ENCODE measurements at places on chromosomes 3 and 15.

- no peaks in the 10 kb centered on the region for H3K4me1 ChIP-seq
- H3K36me3 ChIP-seq = no peaks in the 10 kb centered on the region
- H3K27me3 ChIP-seq = no peaks in the 10 kb centered on the region
- DNase-seq = no peak
- no peak overlapping the region for H3K4me3 ChIP-seq
These were observed 451.5 kb upstream of the TGFBR2 start for GRCh38 chr3:30154853-30155252.

DNA sequence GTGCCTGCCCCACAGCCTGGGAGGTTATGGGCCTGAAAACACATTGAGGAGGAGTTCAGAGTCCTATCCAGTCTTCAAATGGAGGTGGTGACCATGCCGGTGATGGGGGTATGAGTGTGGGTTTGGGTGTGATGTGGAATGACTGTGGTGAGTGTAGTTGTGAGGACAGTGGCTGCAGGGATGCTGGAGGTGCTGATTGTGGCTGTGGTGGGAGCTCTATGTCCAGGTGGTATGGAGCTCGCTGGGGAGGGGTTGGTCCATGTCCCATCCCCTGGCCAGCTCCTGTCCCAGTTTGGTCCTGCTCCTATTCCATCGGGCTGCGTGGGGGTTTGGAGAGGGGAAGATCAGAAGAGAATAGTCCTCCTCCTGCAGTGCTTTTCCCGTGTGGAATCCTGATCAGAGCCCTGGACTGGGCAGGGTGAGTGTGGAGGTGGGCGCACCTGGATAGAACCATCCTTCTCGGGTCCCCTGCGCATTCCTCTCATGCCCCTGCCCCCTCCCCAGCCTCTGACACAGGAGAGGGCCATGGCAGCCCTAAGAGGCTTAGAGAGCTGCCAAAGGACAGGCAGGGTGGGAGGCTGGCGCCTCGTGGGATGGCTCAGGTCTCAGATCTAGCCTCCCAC, 23.0 kb upstream of the GOLGA6C start:
- no peak for DNase-seq
- H3K27ac ChIP-seq = no peak overlapping the region
- peaks cover 3% of the 10 kb centered on the region for H3K27me3 ChIP-seq
- H3K36me3 ChIP-seq = no peaks in the 10 kb centered on the region
- no peak overlapping the region for H3K4me3 ChIP-seq

- no peaks in the 10 kb centered on the region for H3K36me3 ChIP-seq
- no peak for DNase-seq
- no peaks in the 10 kb centered on the region for H3K27me3 ChIP-seq
These were observed 625.4 kb downstream of the NTRK3 start for GRCh38 chr15:87631093-87631492.

GRCh38 chr15:60835974-60836373, 357.0 kb upstream of the ICE2 start:
- no peak overlapping the region for H3K4me3 ChIP-seq
- H3K4me1 ChIP-seq = no peaks in the 10 kb centered on the region

- DNase-seq = no peak
- no peaks in the 10 kb centered on the region for H3K36me3 ChIP-seq
- no peaks in the 10 kb centered on the region for H3K4me1 ChIP-seq
- no peak overlapping the region for H3K4me3 ChIP-seq
These were observed 337.2 kb downstream of the SATB1 start for GRCh38 chr3:18087988-18088387.

DNA sequence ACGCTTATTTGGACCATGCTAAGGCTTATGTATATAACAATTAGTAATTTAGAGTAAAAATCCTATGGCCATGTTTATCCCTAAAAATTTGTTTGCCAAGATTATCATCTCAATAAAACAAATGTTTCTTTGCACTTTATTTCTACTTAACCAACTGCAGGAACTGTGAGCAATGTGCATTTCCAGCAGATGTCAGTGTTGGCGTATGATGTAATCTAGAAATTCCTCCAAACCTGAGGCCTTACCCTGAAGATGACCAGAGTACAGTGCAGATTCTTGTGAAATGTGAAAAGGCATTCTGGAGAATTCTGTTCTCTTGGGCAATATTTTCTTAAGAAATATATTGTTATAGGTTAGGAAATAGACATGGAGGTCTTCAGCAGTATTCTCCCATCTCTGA, 205.9 kb downstream of the MBNL1 start:
- no peak overlapping the region for H3K27ac ChIP-seq
- no peaks in the 10 kb centered on the region for H3K36me3 ChIP-seq
- H3K27me3 ChIP-seq = no peaks in the 10 kb centered on the region
- H3K4me3 ChIP-seq = no peak overlapping the region

DNA sequence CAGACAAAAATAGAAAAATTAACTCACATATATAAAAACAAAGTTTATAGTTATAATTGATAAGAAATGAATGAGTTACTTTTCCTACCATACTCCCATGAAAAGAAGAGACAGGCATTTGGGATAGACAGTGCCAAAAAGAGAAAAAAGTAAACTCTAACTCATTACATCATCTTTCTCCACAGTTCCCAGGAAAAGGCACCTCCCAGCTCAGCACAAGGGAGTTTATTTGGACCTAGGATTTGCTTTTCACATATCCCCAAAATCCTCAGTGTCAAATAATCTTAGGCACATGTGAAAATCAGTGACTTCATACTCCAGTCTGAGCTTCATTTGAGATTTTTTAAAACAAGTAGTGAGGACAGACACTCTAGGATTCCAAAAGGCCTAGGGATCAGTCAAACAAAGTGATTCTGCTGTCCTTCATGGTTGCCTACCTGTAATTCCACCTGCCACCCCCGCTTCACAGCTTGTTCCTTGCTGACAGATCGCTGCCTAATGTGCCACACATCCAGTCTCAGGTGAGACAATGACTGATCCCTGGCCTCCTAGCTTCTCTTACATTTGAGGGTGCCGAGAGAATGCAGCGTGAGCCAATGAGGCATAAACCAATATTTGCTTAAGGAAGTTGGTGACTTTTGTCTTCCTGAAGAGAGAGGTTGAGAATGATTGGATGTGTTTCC, 573.7 kb downstream of the TBL1XR1 start:
- H3K27me3 ChIP-seq = no peaks in the 10 kb centered on the region
- H3K4me1 ChIP-seq = no peaks in the 10 kb centered on the region
- no peak overlapping the region for H3K4me3 ChIP-seq
- no peak overlapping the region for H3K27ac ChIP-seq
- H3K36me3 ChIP-seq = no peaks in the 10 kb centered on the region

- no peaks in the 10 kb centered on the region for H3K27me3 ChIP-seq
- H3K36me3 ChIP-seq = no peaks in the 10 kb centered on the region
- H3K27ac ChIP-seq = no peak overlapping the region
- DNase-seq = no peak
These were observed 3.5 kb downstream of the LYZL4 start for GRCh38 chr3:42406727-42407450.

DNA sequence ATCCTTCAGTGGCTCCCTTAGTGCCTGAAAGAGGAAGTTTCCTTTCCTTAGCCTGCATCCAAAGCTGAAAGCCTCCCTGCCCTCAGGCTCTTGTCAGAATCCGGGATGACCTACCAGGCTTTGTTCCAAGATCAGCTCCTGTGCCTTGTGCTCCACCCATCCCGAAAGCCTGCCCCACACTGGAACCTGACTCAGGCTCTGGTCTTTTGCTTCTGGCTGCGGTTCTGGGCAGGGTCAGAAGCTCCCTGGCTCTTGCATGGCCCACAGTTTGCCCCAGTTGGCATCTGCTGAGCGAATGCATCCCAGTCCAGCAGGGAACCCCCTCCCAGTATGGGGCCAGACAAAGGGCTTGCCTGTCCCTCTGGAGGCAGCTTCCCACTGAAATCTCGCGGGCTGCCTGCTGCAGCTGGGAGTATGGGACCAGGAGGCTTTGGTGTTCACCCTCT, 25.9 kb upstream of the KIF23 start:
- DNase-seq = no peak
- no peaks in the 10 kb centered on the region for H3K27me3 ChIP-seq
- no peak overlapping the region for H3K4me3 ChIP-seq
- H3K4me1 ChIP-seq = no peaks in the 10 kb centered on the region
- H3K36me3 ChIP-seq = no peaks in the 10 kb centered on the region
- H3K27ac ChIP-seq = no peak overlapping the region

GRCh38 chr3:156978481-156978961, 152.4 kb downstream of the LEKR1 start:
- no peaks in the 10 kb centered on the region for H3K36me3 ChIP-seq
- H3K27ac ChIP-seq = no peak overlapping the region
- no peaks in the 10 kb centered on the region for H3K4me1 ChIP-seq
- no peak overlapping the region for H3K4me3 ChIP-seq
- DNase-seq = no peak

GRCh38 chr3:183247011-183247589, 6.0 kb upstream of the B3GNT5 start:
- H3K27me3 ChIP-seq = no peaks in the 10 kb centered on the region
- H3K27ac ChIP-seq = no peak overlapping the region
- H3K4me1 ChIP-seq = peaks cover 35% of the 10 kb centered on the region
- H3K36me3 ChIP-seq = no peaks in the 10 kb centered on the region
- no peak for DNase-seq

- H3K4me1 ChIP-seq = no peaks in the 10 kb centered on the region
- no peak for DNase-seq
- no peaks in the 10 kb centered on the region for H3K27me3 ChIP-seq
- no peak overlapping the region for H3K4me3 ChIP-seq
These were observed 39.0 kb downstream of the MYRIP start for GRCh38 chr3:39848365-39848764.

DNA sequence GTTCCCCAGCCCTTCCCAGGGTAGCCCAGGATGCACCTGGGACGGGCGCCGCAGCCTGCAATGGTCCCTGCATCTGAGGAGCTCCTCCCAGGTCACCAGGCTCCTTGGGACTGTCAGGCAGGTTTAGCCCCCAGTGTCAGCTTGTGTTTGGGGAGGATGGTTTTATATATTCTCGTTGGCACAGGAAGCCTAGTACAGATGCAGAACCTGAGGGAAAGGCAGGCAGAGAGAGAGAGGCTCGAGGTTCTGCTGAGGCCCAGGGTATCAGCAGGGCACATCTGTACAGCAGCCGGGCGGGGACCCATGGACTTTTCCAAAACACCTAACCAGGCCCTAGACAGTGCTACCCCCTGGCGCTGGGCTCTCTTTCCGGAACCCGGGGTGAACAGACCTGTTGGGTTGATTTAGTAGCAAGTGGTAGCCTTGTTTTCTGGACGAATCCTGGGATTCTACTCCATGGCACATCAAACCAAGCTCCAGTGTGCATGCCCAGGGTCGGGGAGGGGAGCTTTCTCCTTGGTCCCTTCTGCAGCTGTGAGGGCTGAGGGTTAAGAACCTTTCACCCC, 8.6 kb downstream of the PAK6 start:
- no peak overlapping the region for H3K4me3 ChIP-seq
- DNase-seq = no peak
- peaks cover 7% of the 10 kb centered on the region for H3K27me3 ChIP-seq
- no peak overlapping the region for H3K27ac ChIP-seq
- peaks cover 38% of the 10 kb centered on the region for H3K4me1 ChIP-seq
- H3K36me3 ChIP-seq = no peaks in the 10 kb centered on the region

- H3K4me1 ChIP-seq = peaks cover 5% of the 10 kb centered on the region
- H3K36me3 ChIP-seq = no peaks in the 10 kb centered on the region
- H3K27me3 ChIP-seq = no peaks in the 10 kb centered on the region
- DNase-seq = peak; percentile 45
These were observed 115.4 kb upstream of the PRICKLE2 start for GRCh38 chr3:64340641-64341101.

- H3K27me3 ChIP-seq = no peaks in the 10 kb centered on the region
- H3K27ac ChIP-seq = no peak overlapping the region
- peaks cover 8% of the 10 kb centered on the region for H3K36me3 ChIP-seq
- H3K4me1 ChIP-seq = peaks cover 24% of the 10 kb centered on the region
These were observed 37.5 kb downstream of the EHD4 start for GRCh38 chr15:41934843-41935242.

GRCh38 chr15:61201322-61201721, 27.8 kb downstream of the RORA start:
- no peaks in the 10 kb centered on the region for H3K27me3 ChIP-seq
- no peak overlapping the region for H3K27ac ChIP-seq
- H3K36me3 ChIP-seq = no peaks in the 10 kb centered on the region
- no peaks in the 10 kb centered on the region for H3K4me1 ChIP-seq
- H3K4me3 ChIP-seq = no peak overlapping the region
- DNase-seq = no peak

DNA sequence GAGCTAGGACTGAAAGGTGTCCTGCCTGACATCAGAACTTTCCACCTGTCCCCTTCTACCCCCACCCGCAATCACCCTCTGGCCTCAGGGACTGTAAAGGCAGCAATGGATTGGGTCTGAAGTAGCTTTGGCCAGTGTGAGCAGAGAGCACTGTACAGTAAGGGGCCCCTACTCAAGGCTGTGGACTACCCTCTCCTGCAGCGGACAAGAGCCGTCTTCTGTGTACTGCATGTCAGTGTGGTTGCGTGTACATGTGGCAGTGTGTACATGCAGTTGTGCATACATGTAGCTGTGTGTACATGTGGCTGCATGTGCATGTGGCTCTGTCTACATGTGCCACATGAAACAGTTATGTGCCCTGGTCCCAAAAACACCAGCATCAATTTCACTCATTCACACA, 205.9 kb upstream of the LINGO1 start:
- H3K27me3 ChIP-seq = no peaks in the 10 kb centered on the region
- peaks cover 5% of the 10 kb centered on the region for H3K4me1 ChIP-seq
- H3K4me3 ChIP-seq = no peak overlapping the region
- H3K27ac ChIP-seq = no peak overlapping the region
- H3K36me3 ChIP-seq = no peaks in the 10 kb centered on the region

GRCh38 chr15:100653608-100654007, 51.2 kb downstream of the ASB7 start:
- no peaks in the 10 kb centered on the region for H3K4me1 ChIP-seq
- no peak overlapping the region for H3K4me3 ChIP-seq
- DNase-seq = no peak

DNA sequence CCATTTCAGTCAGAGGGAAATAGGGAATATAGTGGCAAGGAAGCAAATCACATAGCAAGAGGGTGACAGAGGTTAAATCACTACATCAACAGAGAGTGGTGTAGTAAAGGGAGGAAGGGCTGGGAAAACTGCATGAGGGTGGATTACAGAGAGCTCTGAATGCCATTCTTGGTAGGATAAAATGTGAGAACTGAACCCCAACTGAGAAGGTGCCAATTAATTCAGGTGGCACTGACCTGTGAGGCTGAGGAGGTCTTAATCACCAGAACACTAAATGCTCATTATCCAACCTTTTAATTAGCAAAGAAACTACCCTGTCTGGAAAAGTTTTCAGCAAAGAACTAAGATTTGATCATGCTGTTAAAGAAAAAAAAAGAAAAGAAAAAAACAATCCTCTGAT, 202.7 kb downstream of the LRRN1 start:
- no peaks in the 10 kb centered on the region for H3K36me3 ChIP-seq
- H3K4me1 ChIP-seq = peaks cover under 1% of the 10 kb centered on the region
- no peak for DNase-seq
- H3K27ac ChIP-seq = no peak overlapping the region

DNA sequence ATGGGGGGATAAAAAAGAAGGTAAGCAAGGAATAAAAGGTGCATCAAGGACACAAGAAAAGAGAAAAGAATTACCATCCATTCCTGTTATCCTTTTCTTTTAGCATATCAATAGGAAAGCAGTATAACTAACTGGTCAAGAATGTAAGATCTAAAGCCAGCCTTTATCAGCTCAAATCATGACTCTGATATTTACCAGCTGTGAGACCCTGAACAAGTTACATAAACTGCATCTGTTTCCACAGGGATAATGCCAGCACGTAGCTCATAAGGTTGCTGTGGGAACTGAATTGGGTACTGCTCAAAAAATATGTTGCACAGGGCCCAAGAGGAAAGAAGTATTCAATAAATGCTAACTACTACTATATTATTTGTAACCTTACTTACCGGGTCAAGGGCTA, 1092.2 kb upstream of the CFAP20DC start:
- H3K4me1 ChIP-seq = no peaks in the 10 kb centered on the region
- no peak for DNase-seq
- H3K36me3 ChIP-seq = no peaks in the 10 kb centered on the region
- H3K27ac ChIP-seq = no peak overlapping the region
- no peak overlapping the region for H3K4me3 ChIP-seq
- H3K27me3 ChIP-seq = no peaks in the 10 kb centered on the region

All from large intestine (tissue), 12 donors.